GM12864 (cell line): ENCODE measurements at places on chromosomes 6 and 20.

DNA sequence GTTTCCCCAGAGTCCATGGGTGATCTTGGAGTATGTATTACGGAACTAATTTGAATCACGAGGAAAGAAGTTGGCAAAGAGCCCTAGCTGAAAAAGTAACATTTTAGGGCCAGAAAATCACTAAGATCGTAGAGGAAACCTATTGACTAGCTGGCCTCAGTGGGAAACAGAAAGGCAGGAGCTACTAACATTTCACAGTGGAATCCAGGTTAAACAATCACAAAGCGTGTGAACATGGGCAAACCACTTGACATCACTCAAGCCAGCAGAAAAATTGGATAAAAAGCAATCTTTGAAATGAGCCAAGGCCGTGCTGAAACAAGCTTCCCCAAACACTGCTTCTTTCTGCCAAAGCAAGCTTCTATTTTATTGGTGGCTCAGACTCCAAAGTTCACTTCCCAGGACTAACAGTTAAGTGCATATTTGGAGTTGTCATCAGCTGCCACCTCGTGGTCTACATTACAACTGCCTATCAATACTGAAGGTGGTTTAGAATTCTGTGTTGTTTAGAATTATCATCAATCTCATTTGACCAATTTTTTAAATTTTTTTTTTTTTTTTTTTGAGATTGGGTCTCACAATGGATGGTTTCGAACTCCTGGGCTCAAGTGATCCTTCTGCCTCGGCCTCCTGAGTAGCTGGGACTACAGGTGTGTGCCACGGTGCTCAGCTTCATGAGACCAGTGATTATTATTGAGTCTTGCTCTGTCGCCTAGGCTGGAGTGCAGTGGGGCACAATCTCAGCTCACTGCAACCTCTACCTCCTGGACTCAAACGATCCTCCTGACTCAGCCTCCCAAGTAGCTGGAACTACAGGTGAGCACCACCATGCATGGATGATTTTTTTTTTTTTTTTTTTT, 10.6 kb downstream of the RPS10 start:
- DNase-seq: peak; percentile 39

GRCh38 chr6:39375405-39375804, 52.9 kb upstream of the KCNK16 start:
- DNase-seq: no peak

- no peak for DNase-seq
Measured at GRCh38 chr6:8881663-8882062, 446.3 kb upstream of the SLC35B3 start.

- no peak for DNase-seq
Measured at GRCh38 chr20:48766961-48767960, 60.5 kb downstream of the PREX1 start.

GRCh38 chr20:61192337-61192950, 59.6 kb upstream of the CDH4 start:
- no peak for DNase-seq

GRCh38 chr6:149905371-149905910, 7.5 kb upstream of the RAET1E start:
- no peak for DNase-seq

DNA sequence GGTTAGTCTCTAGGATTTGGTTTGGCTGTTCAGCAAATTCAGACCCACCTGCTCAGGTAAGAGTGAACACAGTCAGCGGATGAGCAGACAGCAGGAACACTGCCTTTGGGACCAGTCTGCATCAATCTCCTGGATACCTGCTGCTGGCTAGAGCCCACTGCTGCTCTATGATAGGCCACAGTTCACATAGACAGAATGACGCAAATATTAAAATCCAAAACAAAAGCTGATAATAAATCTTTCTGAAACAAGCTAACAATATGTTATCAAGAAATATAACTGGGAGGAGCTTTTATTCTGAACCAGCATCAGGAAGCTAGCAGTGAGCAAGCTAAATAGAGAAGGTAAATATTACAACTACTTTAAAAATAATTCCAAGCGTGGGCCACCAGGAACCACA, at the start of gene TAAR1:
Gene TAAR1 (minus strand): TSS at position 101 of the 400 bp plus-strand sequence. CDS start 13,179 bp downstream, outside the sequence.
- no peak for DNase-seq

GRCh38 chr6:164015088-164015484, 600.6 kb downstream of the QKI start:
- DNase-seq: no peak

DNA sequence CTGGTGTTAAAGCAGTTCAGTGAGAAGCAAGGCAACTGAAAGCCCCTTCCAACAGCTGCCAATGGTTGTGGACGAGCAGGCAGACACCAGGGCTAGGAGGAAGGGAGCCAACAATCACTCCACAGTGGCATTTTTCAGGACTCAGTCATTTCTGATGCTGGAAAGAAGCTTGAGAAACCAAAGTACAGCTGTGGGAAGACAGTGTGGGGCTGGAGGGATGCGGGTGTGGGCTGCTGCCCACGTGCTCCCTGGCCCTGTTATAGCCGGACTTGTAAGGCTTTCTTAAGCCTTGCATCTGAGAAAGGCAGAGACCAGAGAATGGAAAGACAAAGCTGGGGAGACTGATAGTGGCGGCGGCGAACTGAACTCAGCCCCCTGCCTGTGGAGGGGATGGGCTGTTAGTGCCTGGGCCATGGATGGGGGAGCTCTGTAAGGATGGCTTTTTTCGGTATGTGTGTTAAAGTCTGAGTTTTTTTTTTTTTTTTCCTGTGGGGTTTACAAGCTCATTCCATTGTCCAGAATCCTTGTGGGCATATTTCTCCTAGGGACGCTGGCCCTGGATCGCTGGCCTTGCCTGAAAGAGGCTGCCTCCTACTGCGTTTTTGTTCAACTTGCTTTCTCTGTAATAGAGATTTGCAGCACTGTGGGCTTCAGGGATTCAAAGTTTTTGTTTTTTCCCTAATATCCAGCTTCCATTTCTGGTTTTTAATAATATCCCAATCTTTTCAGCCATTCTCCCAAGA, 91.7 kb downstream of the GJA10 start:
- no peak for DNase-seq

DNA sequence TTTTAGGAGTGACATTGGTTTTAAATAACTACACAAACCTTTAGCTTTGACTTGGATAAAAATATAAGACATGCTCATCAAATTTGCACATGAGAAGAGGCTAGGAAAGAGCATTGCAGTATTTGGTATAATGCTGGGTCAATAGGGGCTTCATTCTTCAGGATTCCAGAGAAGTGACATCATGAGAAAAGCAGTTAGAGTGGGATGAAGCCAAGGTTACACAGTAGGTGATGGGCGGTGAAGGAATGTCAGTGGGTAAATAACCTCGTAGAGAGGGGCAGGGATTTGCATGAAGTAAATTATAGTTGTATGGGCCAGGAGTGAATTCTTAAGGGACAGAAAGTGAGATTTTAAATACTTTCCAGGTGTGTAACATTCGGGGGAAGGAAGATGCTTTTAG, 216.2 kb downstream of the RFPL4B start:
- no peak for DNase-seq

DNA sequence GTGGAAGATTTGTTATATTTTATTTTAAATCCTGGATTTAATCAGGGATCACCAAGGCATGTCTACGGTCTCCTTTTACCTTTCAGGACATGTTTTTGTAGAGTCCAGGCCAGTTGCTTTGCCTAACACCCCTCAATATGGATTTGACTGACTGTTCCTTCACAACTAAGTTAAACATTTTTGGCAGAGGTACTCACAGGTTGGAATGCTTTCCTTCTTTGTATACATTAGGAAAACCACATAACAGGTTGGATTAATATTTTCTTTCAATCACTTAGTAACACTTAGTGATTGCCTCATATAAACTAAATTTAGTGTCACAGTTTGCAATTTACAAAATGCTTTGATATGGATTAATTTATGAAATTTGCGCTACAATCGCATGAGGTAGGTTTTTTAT, 64.5 kb downstream of the IPCEF1 start:
- no peak for DNase-seq

GRCh38 chr6:127262896-127263295, 3.8 kb upstream of the RNF146 start:
- no peak for DNase-seq

DNA sequence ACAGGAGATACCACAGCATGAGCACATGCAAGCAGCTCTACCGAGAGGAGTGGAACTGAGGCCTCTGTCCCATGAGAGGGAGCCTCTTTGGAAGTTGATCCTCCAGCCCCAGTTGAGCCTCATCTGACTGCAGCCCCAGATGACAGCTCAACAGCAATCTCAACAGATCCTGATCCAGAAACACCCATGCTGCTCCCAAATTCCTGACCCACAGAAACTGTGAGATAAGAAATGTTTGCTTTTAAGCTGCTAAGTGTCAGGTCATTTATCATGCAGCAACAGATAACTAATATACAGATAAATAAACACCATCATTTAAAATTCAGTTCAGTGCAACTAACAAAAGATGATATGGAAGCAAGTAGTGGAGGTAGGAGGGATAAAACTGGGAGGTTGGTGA, 4.8 kb upstream of the ARFGEF2 start:
- no peak for DNase-seq

DNA sequence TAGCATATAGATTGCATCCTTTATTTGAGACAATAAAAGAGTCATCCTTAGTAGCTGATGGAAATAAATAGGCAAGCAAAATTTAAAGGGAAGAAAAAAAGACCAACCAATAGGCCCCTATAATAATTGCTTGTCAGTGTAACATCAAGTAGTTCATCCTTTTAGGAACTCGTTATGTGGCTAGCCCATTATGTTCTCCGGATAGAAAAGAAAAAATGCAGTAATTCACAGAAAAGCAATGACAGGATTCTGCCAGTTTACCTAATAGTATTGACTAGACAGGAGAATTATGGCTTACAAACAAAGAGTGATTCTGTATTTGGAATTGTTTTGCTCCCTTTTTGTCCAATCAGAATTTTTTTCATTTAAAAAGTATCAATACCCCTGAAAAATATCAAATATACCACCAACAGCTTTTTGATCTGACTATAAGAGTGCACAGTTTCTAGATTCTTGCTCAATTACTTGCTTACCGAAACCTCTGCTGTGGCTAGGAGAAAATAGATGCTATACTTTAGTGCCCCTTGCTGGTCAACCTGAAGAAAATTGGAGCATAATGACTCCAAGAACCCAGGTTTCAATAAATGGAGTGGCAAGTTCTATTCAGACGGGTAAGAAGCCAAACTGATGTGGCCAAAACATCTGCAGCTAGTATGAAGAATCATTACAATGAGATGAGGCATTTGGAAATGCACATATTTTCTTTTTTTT, 91.5 kb upstream of the SASH1 start:
- no peak for DNase-seq

DNA sequence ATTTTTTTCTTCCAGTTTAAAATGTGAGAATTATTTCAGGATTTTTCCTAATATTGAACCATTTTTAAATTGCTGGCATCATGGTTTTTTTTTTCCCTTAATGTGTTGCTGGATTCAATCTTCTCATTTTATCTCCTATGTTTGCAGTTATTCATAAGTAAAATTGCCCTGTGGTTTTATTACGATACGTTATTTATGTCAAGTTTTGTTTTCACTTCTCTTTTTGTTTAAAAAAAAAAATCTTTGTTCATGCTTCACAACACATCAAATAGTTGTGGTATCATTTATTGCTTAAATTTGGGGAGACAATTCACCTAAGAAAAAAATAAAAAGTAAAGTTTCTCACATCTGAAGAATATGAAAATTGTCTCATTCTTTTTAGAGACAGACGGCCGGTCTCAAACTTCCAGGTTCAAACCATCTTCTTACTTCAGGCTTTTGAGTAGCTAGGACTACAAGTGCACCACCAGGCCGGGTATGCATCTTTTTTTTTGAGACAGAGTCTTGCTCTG, 239.3 kb upstream of the ID4 start:
- DNase-seq: no peak

GRCh38 chr6:82741996-82742385, 323.6 kb downstream of the UBE3D start:
- no peak for DNase-seq

DNA sequence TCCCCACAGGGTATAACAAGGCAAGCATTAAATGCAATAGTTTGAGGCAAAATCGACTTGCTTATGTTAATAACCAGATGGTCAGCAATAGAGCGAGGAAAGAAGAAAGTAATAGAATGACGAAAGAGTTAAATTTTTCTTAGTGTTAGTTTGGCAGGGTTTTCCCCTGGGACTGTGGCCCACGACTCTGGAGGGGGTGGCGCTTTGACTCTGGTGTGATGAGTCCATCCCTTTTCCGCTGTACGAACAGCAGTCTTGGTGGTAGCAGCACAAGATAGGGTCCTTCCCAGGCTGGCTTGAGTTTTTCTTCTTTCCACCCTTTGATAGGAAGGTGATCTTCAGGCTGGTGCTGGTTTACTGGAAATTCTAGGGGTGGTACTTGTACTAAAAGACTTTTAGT, 69.2 kb upstream of the GMDS start:
- DNase-seq: no peak

DNA sequence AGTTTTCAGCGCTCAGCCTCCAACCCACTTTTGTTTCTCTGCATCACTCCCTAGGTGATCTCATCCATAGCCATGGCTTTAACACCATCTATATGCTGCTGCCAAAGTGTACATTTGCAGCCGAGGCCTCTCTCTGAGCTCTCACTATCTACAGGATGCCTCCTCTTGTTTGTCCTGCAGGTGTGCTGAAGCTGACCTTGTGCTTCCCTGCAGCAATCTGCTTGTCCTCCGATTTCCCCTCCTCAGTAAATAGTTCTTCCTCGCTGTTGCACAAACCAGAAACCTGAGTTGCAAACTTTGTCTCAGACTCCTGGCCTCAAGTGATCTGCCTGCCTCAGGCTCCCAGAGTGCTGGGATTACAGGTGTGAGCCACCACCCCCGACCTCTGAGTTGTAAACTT, 3.7 kb upstream of the TXNDC5 start:
- no peak for DNase-seq

GRCh38 chr20:34622821-34623451, 54.0 kb downstream of the PIGU start:
- DNase-seq: no peak

- no peak for DNase-seq
Measured at GRCh38 chr20:36281785-36282380, 24.3 kb upstream of the DLGAP4 start.
